ENCODE measurements at places on chromosomes 11 and 22.

DNA sequence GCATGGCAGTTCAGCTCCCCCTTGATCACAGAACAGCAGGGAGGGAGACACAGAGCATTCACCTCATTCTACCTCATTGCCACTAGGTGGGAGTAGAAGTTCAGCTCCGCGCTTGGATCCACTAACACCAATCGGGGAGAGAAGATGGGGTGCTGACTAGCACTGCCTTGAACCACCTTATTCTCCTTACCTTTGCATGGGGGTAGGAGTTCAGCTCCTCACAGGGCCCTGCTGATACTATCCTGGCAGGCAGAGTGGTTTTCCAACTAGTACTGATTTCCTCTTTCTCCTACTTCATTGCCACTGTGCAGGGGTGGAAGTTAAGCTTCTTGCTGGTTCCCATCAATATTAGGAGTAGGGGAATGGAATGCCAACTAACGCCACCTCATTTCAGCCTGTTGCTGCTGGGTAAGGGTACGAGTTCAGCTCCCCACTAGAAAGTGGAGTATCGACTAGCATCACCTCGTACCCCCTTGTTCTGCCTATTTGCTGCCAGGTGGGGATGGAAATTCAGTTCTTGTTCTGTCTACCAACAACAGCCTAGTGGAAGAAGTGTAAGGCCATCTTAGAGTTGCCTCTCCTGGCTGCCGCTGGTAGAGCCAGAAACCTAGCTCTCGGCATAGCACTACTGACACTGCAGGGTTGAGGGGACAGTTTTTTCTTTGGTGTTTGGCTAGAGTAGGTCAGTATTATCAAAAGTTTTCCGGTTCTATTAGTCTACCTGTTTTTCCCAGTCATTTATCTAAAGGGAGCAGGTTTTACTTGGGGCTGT is 550.9 kb upstream of the CCDC90B start:
- no peak for DNase-seq
- H3K27me3 ChIP-seq: no peaks in the 10 kb centered on the region
- H3K27ac ChIP-seq: no peak overlapping the region
- H3K4me1 ChIP-seq: no peaks in the 10 kb centered on the region

- H3K36me3 ChIP-seq: no peaks in the 10 kb centered on the region
- H3K27ac ChIP-seq: no peak overlapping the region
- H3K27me3 ChIP-seq: no peaks in the 10 kb centered on the region
Observed at GRCh38 chr11:43693731-43694130, 13.2 kb downstream of the HSD17B12 start.

DNA sequence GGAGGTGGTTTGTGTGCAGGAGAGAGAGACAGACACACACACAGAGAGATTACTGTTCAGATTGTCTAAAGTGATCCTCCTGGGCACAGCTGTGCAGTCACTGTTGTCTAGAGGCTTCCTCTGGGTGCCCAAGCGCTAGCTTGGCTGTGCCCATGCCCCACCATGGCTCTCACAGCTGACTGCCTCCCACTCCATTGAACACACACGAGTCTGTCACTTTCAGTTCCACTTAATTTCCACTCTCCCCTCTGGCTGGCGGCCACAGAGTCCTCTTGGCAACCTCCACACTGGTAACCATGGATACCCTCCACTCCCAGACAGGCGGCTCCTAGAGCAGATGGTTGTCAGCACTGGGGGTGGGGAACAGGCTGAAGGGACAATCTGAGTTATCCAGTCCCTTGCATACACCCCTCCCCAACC is 29.1 kb downstream of the MAP6 start:
- no peaks in the 10 kb centered on the region for H3K36me3 ChIP-seq
- H3K27ac ChIP-seq: no peak overlapping the region
- no peaks in the 10 kb centered on the region for H3K27me3 ChIP-seq
- DNase-seq: no peak
- H3K4me1 ChIP-seq: peaks cover 5% of the 10 kb centered on the region

DNA sequence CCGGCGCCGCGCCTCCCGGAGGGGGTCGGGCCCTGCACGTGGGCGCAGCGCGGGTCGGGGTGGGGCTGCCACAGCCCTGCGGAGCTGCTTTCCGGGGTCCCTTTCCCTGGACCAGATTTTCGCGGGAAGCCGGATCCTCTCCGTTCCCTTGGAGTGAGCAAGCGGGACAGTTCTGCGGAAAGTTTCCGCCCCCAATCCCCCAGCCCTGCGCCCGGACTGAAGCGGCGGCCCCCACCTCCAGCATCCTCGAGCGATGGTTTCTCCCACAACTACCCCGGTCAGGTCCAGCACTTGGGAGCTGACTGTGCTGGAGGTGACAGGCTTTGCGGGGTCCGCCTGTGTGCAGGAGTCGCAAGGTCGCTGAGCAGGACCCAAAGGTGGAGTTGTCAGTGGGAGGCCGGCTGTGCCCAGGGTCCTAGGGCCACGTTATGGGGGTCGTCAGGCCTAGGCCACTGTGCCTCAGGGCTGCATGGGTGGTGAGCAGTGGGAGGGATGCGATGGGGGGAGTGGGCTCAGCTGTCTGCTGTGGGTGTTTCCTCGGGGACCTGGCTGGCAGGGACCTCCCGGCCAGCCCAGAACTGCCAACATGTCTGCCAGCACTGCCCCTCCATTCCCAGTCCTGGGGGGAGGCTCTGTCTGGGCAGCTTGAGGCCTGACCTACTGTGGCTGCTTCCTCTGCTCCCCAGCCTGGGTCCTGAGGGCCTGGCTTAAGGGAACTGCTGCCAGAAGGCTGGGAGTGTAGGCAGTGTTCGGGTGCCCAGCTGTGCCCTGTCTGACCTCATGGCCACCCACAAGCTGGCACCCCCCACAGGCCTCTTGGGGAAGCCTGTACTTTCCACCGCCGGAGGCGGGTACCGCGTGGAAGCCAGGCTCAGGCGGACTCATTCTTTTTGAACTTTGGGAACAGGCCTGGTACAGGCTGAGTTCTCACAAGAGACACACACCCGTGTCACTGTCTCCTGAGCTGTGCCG is 726 bp downstream of the ST3GAL4 start:
- H3K27ac ChIP-seq: peak overlapping the region; percentile 0
- no peaks in the 10 kb centered on the region for H3K36me3 ChIP-seq
- peaks cover 2% of the 10 kb centered on the region for H3K27me3 ChIP-seq
- no peak for DNase-seq
- H3K4me3 ChIP-seq: peak overlapping the region; percentile 46

GRCh38 chr22:38924347-38924952 is 33.0 kb upstream of the APOBEC3A start:
- no peak overlapping the region for H3K4me3 ChIP-seq
- H3K27me3 ChIP-seq: no peaks in the 10 kb centered on the region
- DNase-seq: no peak
- H3K27ac ChIP-seq: no peak overlapping the region

GRCh38 chr11:62324731-62325556 is 12.3 kb upstream of the ASRGL1 start:
- no peaks in the 10 kb centered on the region for H3K36me3 ChIP-seq
- H3K27ac ChIP-seq: no peak overlapping the region
- H3K4me3 ChIP-seq: no peak overlapping the region
- H3K4me1 ChIP-seq: no peaks in the 10 kb centered on the region
- no peaks in the 10 kb centered on the region for H3K27me3 ChIP-seq

DNA sequence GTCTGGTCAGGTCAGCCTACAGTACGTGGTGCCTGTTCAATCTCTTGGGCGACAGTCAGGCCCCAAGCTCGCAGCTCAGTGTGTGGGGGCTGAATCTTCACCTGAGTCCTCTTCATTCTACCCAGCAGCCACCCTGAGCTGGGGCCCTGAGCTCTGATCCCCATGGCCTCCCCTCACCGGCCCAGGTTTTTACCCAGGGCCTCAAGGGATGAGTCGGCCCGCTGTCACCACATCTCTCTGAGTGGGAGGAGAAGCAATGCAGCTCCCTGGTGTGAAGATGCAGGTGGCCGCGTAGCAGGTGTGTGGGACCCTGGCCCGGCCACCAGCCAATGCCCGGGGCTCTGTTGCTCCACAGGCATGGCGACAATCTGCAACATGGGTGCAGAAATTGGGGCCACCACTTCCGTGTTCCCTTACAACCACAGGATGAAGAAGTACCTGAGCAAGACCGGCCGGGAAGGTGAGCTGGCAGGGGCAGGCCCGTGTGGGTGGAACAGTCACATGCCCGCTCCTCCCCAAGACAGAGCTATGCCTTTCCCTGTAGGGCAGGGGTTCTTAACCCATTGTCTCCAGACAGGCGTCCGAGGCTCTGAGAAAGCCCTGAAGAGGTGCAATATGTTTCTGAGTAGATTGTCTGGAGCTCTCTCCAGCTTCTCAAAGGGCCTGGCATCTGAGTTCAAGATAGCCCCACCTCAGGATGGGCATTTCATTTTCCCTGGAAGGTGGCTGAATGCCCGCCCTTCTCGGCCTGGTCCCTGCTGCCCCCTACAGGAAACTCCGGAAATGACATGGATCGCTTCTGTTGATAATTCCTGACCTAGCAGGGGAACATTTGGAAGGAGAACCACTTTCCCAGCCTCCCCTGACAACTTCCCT is 26.9 kb downstream of the POLR3H start:
- H3K36me3 ChIP-seq: peaks cover 66% of the 10 kb centered on the region
- H3K27me3 ChIP-seq: no peaks in the 10 kb centered on the region
- H3K4me1 ChIP-seq: no peaks in the 10 kb centered on the region
- DNase-seq: no peak
- H3K27ac ChIP-seq: no peak overlapping the region

- no peaks in the 10 kb centered on the region for H3K27me3 ChIP-seq
- H3K4me1 ChIP-seq: peaks cover 7% of the 10 kb centered on the region
- no peak for DNase-seq
- no peak overlapping the region for H3K4me3 ChIP-seq
- no peak overlapping the region for H3K27ac ChIP-seq
Observed at GRCh38 chr11:67632175-67632981, 2.6 kb upstream of the NUDT8 start.

GRCh38 chr11:44305470-44306051 is 4.4 kb downstream of the ALX4 start:
- no peak for DNase-seq
- H3K36me3 ChIP-seq: no peaks in the 10 kb centered on the region
- no peak overlapping the region for H3K27ac ChIP-seq
- peaks cover 97% of the 10 kb centered on the region for H3K27me3 ChIP-seq
- peak overlapping the region; percentile 35 for H3K4me3 ChIP-seq

GRCh38 chr11:72243173-72244059 is 560 bp downstream of the PHOX2A start:
- H3K36me3 ChIP-seq: peaks cover under 1% of the 10 kb centered on the region
- no peak overlapping the region for H3K27ac ChIP-seq
- H3K27me3 ChIP-seq: peaks cover 99% of the 10 kb centered on the region
- no peak for DNase-seq

DNA sequence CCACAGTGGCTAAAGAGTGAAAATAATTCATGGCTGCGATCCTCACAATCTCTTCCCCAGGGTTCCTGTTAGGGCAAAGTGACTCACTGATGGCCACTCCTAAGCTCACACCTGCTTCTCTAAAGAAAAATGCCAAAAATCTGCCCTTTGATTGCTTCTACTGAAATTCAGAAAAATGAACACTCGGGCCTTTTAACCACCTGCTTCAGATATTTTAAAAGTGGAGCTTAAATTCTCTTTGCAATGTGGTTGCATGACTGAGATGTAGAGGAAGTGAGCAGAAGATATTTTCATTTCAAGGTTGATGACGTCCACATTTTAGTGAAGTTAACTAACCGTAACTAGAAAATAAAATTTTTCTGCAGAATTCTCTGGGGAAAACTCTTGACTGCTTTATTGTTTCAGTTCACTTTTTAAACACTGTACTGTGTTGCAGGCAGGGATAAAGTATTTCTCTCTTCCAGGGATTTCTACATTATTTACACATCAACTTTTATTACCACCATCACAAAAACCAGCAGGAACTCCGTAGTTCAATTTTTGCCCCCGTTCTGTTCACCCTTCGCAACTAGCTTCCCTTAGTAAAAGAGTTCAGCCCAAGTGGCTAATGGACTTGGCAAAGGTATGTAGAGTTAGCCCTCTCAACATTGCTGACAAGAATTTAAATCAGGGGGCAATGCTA is 8.5 kb downstream of the RAB30 start:
- no peak overlapping the region for H3K4me3 ChIP-seq
- peak; percentile 62 for DNase-seq
- peak overlapping the region; percentile 80 for H3K27ac ChIP-seq
- H3K4me1 ChIP-seq: peaks cover 4% of the 10 kb centered on the region
- H3K36me3 ChIP-seq: peaks cover 3% of the 10 kb centered on the region

DNA sequence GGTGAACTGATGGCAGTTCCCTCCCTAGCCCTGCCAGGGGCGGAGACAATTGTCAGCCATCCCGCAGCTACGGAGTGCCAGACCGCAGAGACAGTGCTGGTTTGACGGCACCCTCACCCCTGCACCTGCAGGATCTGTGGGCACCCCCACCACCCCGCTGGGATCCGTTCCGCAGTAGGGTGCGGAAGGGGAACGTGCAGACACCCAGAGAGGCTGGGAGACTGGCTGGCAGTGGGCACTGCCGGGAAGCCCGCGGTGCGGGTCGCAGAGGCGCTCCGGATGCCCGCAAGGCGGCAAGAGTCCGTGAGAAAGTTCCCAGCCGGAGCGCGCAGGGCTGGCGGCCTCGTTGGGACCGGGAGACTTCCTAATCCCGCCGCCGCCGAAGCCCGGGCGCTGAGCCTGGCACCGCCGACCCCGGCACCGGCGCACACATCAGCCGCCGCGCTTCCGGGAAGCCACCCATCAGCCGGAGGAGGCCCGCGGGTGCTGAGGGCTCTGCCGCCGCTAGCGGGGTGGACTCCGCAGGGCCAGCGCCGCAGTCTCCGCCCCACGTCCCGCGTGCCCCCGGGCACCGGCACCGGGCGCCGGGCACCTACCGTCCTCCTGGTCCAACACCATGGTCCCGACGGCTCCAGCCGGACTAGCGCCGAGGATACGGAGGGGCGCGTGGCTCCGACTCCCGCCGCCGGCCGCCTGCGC is 4.3 kb upstream of the LMO1 start:
- peaks cover 5% of the 10 kb centered on the region for H3K4me1 ChIP-seq
- no peaks in the 10 kb centered on the region for H3K36me3 ChIP-seq
- no peak for DNase-seq
- H3K27ac ChIP-seq: no peak overlapping the region

GRCh38 chr11:12773591-12773990 is 99.4 kb downstream of the TEAD1 start:
- no peak overlapping the region for H3K4me3 ChIP-seq
- H3K4me1 ChIP-seq: no peaks in the 10 kb centered on the region
- H3K27ac ChIP-seq: no peak overlapping the region
- no peaks in the 10 kb centered on the region for H3K27me3 ChIP-seq
- no peaks in the 10 kb centered on the region for H3K36me3 ChIP-seq

DNA sequence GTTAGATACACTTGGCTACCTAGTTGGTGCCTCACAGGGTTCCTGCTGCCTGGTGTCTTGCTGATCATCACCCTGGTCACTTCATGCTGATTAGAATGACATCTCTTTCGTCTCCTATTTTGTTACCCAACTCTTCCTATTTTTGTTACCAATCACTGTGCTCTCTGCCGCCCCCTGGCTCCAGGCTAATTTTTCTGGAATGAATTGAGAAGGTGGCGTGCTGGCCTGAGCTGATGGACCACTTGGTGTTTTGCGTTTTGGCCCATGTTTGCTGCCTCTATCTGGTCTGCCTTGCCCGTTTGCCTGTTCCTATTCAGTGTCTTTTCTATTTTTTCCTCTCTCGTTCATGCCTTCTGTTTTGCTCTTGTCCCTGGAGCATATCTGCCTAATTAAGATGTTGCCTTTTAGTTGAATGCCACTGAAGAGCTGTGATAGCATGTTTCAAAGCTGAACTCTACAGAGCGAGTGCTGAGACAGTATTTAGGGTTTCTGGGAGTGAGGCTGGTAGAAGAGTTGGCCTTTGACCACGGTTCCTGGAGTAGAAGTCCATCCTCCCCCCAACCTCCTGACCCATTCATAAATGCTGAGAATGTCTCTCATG is 5.9 kb upstream of the ATF4 start:
- no peak overlapping the region for H3K4me3 ChIP-seq
- peaks cover 53% of the 10 kb centered on the region for H3K36me3 ChIP-seq
- no peak overlapping the region for H3K27ac ChIP-seq
- DNase-seq: no peak
- peaks cover 10% of the 10 kb centered on the region for H3K4me1 ChIP-seq
